ENCODE measurements at places on chromosomes 11 and 22. TPM values are rescaled to one million over a fixed set of nuclear protein-coding genes. Genes with fewer than 3 reads are reported as not detected.

RHOD gene
- total RNA-seq = 10.6 TPM

TRPC6 gene
- total RNA-seq = 0.89 TPM

PGA4 gene
- not detected for total RNA-seq

BTBD18 gene
- total RNA-seq = not detected

CYB5R2 gene
- 4.3 TPM for total RNA-seq

RBFOX2 gene
- 160 TPM for total RNA-seq

MMP27 gene
- total RNA-seq = not detected
